ENCODE measurements at places on chromosomes 6 and 20. TPM values are rescaled to one million over a fixed set of nuclear protein-coding genes. Genes with fewer than 3 reads are reported as not detected.

Gene ELOVL2
- 7.8 TPM for polyA plus RNA-seq

Gene COL9A1
- 34.0 TPM for polyA plus RNA-seq

Gene HMGN3
- polyA plus RNA-seq, result 380 TPM

Gene CST5
- polyA plus RNA-seq, result 0.40 TPM

Gene PRL
- polyA plus RNA-seq, result not detected

Gene LAMA2
- 32.7 TPM for polyA plus RNA-seq

Gene AKAP7
- polyA plus RNA-seq, result 7.9 TPM

Measured in left renal cortex interstitium (tissue), 4 donors.